Left hindlimb (tissue), 1 donor: ENCODE measurements at places on chromosomes 6 and 20.

DNA sequence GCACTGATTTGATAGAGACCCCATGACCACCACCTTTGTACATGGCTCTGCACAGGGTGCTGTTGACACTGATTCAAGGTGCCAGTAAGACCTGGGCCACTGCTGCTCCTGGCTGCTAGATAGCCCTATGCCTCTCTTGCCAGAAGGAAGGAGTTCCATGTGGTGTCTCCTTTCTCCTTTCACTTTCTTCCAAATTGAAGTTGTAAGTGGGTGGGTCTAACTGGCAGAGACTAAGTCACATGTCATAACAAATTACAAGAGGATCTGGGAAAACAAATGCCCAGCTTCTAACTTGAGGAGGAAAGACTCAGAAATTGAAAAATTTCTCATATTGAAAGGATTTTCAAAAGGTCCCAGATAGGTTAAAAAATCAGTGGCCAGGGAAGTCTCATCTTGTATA, 116.8 kb downstream of the TFAP2B start:
- no peak for DNase-seq

- DNase-seq: no peak
These were observed 12.4 kb downstream of the GRM1 start for GRCh38 chr6:146041282-146041681.

- no peak for DNase-seq
These were observed 89.7 kb downstream of the SYNJ2 start for GRCh38 chr6:158071121-158072082.

GRCh38 chr6:15553031-15553430, 109.8 kb downstream of the DTNBP1 start:
- no peak for DNase-seq

GRCh38 chr6:157552081-157552747, 171.2 kb downstream of the ZDHHC14 start:
- DNase-seq: no peak

DNA sequence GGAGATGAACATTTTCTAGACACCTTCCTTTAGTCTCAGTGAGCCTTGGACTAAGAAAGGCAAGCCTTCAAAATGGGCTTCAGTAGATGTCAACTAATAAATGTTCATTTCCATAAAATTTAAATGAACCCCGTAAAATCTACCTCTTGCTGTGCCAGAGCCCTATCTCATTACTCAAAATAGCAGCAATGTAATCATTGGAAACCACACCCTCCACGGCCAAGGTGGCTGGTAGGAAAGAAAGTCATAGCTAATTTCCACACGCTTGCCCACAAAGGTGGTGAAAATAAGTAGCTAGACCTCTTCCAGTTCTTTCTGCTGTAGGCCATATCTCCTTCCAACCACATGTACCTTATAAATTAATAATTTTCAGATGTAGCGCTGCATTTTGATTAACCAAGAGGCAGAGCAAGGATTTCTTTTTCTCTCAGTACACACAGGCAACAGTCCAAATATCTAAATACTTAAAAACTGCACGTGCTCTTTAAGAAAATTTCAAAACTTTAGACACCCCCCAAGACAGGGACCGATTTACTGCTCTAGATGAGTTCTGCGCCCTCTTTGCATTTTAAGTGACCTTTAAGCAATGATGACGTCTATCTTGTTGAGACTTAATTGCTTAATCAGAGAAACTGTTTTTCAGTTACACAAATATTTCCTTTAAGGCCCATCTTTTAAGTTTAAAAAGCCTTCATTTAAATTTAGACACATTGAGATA, 290.8 kb downstream of the ZNF217 start:
- DNase-seq: no peak

- no peak for DNase-seq
These were observed 30.3 kb downstream of the ZNF318 start for GRCh38 chr6:43339168-43339567.

DNA sequence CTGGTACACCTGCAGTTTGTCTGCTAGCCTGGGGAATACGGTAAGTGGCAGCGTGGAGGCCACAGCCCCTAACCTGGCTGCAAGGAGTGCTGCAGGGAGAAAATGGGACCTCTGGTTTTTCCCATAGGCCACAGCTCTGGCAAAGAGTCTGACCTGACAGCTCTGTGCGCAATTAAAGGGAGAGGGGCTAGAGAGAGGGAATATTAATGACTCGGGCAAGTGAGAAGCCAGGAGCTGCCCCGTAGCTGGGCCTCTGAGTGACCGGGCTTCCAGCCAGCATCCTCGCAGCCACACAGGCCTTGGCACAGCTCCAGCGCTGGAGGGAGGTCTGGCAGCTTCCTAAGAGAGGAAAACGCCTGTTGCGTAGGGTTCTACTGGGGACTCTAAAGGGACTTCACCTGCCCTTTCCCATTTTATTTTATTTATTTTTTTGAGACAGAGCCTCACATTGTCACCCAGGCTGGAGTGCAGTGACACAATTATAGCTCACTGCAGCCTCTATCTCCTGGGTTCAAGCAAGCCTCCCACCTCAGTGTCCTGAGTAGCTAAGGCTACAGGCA, 18.2 kb upstream of the OCSTAMP start:
- DNase-seq: peak; percentile 94

DNA sequence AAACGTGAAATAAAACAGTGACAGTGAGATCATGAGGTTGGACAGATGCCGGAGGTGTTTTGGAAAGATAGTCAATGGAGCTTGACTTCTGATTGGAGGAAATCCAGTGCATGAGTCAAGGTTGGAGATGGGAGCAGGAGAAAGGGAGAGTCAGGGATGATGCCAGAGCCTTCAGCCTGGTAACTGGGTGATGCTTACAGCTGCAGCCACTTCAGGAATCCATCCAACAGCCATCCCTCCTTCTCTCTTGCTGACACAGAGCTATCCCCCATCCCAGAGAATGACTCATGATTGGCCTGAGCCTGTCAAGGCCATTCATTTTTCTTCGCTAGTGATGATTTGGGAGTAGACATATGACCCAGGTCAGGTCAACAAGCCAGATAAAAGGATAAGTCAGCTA, 112.8 kb downstream of the SAMD5 start:
- peak; percentile 37 for DNase-seq

DNA sequence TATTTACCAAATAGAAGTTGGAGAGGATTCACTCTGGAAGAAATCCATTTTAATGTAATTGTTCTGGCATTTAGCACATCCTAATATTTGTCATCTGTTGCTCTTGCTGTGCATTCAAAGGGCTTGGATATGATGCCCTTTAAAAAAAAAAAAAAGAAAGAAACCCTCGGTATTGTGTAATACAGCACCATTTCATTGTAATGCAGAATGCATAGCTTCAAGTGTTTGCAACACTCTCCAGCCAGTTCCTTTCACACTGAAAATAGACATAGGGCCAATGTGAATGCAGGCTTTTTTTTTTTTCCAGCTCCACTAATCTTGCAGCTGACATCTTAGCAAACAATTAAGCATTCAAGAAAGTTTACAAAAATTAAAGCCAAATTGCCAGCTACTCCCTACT, 197.4 kb upstream of the POU3F2 start:
- DNase-seq: no peak

GRCh38 chr20:6473197-6473596, 294.3 kb upstream of the BMP2 start:
- DNase-seq: no peak

DNA sequence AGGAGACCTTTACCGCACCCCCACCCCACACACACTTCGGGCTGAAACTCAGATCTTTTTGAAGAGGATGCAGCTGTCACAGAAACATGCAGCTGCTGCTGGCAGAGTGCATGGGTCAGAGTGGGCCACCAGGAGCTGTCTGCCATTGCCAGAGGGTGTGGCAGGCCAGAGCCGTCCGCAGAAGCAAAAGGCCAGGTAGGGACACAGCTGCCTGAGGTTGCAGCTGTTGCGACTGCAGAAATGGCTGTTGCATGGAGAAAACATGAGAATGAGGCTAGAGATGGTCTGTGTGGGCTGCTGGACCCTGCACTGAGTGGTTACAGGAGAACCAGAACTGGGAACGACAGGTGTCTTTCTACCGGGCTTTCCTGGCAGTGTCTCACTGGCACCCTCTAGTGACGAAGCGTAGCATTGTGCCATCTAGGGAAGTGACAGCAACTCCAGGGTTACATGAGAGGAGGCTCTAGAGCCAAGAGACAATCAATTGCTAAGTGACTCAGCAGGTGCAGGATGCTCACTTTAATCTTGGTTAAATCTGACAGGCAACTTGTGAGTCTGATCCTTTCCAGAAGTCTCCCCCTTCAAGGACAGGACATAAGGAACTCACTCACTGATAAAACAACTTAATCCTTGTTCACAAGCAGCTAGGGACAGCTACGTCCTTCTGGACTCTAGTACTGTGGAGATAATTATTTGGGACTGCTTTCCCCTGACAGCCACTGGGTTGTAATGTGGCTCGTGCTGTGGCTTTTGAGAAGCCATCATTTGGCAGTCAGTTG, 29.1 kb upstream of the SERPINB9 start:
- peak; percentile 82 for DNase-seq

DNA sequence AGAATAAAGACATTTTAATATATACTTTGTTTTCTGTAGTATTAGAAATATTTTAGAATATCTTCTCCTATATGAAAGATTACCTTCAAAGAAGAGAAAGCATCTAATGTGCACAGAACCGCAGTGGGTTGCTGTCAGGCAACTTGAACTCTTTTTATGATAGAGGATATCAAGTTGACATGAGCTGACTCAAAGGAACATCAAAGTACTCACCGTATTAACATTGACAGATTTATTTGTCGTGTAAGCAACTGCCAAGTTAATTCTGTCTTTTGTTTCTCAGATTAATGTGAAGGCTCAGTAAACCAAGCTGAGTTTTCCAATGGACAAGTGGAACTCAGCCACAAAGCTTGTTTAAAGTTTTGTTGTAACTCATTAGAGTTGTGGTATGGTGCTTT, 2.2 kb upstream of the GINM1 start:
- DNase-seq: no peak

DNA sequence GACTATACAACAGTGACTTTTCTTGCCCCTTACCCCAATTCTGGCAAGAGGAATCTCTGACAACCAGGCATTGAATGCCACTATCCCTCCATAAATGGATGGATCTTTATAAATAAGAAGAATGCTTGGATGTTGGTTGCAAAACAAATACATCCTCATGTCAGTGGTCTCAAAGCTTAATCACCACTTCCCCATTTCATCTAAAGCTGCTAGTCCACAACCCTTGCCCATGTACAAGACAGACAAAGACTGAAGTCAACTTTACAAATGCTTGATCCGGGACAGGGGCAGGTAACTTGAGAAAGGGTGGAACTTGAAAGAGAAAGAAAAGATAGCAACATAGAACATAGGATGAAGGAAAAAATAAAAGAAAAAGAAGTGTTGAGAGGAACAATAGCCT, 540.5 kb upstream of the NOX3 start:
- no peak for DNase-seq
